ENCODE measurements at places on chromosomes 11 and 22.
A peak's percentile ranks its signal among the peaks of the same experiment; 100 is the strongest.

DNA sequence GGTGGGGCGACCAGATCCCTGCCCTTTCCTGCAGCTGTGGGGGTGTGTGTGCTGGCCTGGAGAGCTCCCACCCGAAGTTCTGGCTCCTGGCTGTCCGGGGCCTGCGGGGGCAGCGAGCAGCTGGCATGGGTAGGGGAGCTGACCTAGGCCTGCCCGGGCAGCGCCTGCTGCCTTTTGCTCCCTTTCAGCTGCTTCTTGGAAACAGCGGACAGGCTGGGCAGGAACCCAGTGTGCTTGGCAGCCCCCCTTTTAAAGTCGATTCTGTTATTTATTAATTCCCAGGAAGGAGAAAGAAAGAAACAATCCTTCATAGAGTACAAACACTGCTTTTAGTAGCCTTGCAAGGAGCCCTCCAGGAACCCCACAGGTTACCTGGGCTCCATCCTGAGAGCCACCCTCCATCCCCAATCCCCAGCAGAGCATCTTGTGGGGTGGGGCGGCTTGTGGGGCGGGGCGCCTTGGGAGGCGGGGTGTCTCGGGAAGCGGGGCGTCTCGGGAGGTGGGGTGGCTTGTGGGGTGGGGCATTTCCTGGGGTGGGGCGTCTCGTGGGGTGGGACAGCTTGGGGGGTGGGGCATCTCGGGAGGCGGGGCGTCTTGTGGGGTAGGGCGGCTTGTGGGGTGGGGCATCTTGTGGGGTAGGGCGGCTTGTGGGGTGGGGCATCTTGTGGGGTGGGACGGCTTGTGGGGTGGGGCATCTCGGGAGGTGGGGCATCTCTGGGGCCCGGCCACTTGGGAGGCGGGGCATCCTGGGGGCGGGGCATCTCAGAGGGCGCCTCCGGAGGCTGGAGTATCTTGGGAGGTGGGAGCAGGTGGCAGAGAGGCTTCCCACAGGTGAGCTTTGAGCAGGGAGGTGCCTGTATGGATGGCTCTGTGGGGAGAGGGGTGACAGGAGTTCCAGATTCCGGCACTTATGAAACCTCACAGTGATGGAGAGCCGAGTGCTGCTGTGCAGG is 7.0 kb downstream of the CD81 start:
- no peak for DNase-seq

- no peak for DNase-seq
Measured at GRCh38 chr11:105780781-105781525, 171.1 kb downstream of the GRIA4 start.

DNA sequence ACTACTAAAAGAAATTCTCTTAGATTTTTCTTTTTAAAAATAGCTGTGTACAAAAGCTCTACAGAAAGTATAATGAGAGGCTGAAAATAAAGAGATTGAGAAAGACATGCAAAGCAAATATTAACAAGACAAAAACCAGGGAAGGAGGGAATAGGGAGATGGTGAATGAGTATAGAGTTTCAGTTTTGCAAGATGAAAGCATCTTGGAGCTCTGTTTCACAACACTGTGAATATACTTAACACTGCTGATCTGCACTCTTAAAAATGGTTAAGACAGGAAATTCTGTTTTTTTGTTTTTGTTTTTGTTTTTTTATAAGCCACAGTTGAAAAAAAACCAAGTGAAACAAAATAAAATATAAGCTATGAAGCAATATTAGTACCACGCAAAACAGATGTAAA is 5.5 kb downstream of the TMEM218 start:
- no peak for DNase-seq

GRCh38 chr22:39170825-39171622 is 18.5 kb upstream of the CBX7 start:
- DNase-seq, result peak; percentile 76

- DNase-seq, result peak; percentile 20
Measured at GRCh38 chr11:57773026-57773598, 11.5 kb downstream of the CTNND1 start.

DNA sequence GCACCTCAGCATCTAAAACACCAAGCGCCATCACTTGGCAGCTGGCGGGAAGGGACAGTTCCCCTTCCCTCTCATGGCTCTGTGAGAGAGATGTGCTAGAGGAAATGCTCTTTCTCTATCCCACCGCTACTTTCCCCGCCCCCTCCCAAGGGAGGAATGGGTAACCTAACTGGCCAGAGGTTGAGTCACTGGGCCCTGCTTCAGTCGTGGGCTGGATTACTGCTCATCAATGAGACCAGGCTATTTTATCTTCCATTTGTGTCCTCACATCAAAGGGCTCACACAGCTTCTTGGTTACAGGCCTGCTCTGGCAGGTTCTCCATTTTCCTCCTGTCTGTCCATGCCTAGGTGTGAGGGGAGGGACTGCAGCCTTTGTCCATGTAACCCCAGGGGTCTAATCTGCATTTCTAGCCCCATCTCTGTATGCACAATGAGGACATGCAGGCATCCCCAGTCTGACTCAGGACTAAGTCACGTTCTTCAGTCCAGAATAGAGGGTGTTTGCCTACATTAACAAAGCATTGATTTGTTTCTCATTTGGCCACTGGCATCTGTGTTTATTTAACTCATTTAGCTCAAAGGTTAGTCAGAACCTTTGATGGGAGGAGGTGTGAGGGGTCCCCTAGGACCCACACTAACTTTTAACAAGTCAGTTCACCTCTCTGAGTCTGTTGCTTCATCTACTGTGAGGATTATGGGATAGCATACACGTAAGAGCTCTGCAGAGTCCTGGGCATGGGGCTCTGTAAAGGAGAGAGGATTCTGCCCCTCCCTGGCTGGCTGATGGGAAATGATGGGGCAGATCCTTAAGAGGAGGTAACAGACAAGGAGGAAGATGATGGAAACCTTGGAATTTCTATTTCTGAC is 99.1 kb downstream of the XRRA1 start:
- peak; percentile 7 for DNase-seq

DNA sequence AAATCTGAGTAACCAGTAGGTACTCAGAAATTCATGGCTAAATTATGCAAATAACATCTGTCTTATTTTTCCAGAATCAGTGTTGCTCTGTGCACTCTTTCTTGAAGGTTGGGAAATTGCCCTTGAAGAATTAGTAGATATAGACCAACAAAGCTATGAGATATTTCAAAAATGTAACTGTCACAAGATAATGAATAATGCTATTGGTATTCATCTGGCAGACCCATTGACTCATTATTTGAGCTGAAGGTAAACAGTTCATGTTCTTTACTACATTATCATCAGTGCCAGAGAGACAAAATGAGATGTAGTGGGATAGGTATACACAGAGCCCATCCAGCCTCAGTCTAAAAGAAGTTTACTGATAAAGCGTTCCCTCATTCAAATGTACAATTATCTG is 274.7 kb downstream of the CASP12 start:
- peak; percentile 26 for DNase-seq

DNA sequence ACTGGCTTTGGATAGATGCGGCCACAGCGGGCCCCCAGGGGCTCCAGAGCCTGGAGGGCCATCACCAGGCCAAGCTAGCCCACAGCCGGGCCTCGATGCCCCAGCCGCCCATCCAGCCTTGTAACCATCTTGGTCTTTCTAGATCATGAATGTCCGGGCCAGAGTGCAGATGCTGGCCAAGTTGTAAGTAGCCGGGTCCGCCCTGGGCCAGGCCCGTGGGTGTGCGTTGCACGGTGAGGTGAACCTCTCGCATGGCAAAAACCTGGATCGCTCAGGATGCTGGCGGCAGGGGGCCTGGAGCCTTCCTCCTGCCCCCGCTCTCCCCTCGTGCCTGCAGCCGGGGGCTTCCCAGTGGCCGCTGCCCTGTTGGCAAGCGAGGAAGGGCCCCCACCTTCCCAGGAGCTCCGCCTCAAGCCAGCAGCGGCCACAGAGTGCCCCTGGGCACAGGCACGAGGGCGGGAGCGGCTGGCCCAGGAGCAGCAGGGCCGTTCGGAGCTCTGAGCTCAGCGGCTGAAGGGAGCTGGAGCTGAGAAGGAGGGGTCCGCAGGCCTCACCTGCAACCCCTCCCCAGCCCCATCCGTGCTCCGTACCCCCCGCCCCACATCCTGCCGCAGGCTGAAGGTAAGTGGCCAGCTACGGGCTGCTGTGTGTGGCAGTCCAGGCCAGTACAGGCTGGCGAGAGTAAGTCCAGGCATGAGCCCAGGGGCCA is 10.9 kb upstream of the MRPL23 start:
- DNase-seq, result no peak

DNA sequence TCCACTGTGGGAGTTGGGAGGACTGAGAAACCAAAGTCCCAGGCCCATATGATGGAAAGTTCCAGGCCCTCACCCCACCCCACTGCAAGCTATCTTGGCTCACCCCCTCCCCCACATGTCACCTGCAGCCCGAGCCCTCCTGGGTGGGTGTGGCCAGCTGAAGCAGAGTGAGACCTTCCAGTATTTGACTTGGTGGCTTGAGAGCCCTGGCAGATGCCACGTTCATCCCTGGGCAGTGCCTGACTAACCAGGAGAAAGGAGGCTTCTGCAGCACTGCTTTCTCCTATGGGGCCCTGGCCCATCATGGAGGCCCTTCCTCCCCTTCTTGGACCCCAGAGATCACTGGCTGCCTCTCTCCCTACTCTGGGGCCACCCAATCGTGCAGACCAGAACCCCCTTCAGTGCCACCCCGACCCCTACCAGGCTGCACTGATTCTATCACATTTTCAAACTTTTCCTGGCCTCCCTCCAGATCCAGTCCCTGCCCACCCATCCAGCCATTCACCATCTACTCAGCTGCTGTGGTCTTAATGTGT is 38.1 kb upstream of the WNT11 start:
- DNase-seq, result no peak

DNA sequence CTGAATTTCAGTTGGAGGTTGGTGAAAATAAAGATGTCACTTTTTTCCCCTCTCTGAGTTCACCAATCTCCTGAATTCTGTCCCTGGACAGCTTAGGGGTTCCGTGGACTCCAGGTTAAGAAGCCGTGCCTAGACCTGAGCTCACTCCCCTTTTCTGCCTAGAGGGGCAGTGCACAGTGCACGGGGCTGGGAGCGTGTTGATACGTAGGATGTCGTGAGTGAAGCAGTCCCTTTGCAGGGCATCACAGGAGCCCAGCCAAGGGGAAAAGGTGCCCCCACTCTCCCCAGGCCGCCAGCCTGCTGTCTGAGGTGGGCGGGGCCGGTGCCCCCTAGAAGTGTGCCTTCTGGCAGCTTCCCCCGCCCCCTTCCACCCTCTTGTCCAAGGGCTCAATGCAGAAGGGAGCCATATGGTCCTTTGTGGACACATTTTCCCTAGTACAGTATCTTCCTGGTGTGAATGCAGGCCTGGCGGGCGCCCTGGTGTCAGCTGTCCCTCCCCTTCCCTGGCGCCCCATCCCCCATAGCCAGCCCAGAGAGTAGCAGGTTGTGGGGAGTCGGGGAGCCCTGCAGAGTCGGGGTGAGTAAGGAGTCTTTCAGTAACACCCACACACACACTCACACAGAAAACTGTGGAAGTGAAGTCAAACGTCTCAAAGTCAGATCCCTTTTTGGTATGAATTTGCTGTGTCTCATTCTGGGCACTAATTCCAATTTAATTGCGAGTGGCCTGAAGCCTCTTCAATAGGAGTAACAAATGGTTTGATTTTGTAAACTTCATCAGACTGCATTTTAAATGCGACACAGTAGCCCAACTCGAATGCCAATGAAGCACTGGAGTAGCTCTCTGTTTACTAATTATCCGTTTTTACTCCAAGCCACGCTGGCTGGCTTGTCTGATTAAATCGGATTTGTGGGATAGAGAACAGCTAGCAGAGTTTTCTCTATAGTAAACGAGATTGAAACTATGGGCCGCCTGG is 67.5 kb upstream of the NNMT start:
- DNase-seq, result no peak

DNA sequence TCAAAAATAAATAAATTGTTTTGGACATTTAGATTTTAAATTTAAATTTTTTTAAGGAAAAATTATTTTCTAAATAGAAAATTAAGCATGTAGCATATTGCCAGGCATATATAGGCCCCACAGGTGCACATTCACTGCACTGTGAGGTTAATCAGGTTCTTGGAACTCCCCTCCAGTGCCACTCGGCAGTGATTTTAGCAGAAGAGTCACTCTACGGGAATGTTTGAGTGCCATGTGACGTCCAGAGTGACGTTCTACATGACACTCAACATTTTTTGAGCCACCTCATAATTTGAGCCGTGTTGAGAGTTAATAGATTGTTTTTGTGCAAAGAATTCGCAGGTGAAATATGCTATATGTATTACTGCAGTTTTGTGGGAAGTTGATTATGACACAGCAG is 77.4 kb downstream of the SWAP70 start:
- no peak for DNase-seq

GRCh38 chr11:3944198-3944597 is 88.7 kb downstream of the STIM1 start:
- no peak for DNase-seq

- peak; percentile 61 for DNase-seq
Measured at GRCh38 chr11:6022956-6023355, 7.6 kb downstream of the OR56A1 start.

- DNase-seq, result peak; percentile 83
Measured at GRCh38 chr11:43868852-43869567, 11.6 kb upstream of the ALKBH3 start.

DNA sequence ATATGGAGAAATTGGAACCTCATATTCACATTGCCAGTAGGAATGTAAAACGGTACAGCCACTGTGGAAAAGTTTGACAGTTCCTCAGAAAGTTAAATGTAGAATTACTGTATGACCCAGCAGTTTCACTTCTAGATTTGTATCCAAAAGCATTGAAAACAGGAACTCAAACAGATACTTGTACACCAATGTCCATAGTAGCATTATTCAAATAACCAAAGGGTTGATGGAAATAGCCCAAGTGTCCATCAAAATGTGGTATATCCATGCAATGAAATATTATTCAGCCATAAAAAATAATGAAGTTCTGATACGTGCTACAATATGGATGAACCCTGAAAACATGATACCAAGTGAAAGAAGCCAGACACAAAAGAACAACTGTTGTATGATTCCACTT is 17.8 kb downstream of the PRRG4 start:
- DNase-seq, result no peak

- DNase-seq, result peak; percentile 88
Measured at GRCh38 chr11:80958361-80958760, 1517.5 kb upstream of the TENM4 start.

GRCh38 chr11:18633256-18634139 is 644 bp downstream of the SPTY2D1 start:
- no peak for DNase-seq

- DNase-seq, result no peak
Measured at GRCh38 chr11:62805961-62806441, 761 bp upstream of the NXF1 start.

DNA sequence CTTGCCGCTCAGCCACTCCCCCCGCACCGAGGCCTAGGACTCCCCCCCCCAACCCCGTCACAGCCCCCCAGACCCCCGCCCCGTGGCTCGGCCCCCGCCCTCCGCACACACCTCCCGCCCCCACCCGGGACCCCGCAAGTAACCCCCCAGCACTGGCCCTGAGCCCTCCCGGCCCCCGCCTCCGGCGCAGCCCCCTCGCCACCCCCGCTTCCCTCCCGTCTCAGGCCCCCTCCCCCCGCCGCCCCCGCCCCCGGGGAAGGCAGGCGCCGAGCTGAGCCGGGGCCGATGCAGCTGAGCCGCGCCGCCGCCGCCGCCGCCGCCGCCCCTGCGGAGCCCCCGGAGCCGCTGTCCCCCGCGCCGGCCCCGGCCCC is 1.5 kb downstream of the SHANK3 start:
- DNase-seq, result no peak

- peak; percentile 49 for DNase-seq
Measured at GRCh38 chr11:120985718-120986569, 38.0 kb upstream of the TBCEL start.
